Bladder microvascular endothelial cell (primary cell): ENCODE measurements at places on chromosomes 6 and 20. TPM values are rescaled to one million over a fixed set of nuclear protein-coding genes. Genes with fewer than 3 reads are reported as not detected.

The SRMS gene
- total RNA-seq = not detected in 2 replicates

The CD93 gene
- total RNA-seq = 429 and 519 TPM in 2 replicates

The SIRPB1 gene
- 0.16 and 3.3 TPM in 2 replicates for total RNA-seq

The BEND6 gene
- total RNA-seq = under 0.01 and 0.19 TPM in 2 replicates

The COX4I2 gene
- total RNA-seq = not detected in 2 replicates

The CSTF1 gene
- 19.4 and 44.6 TPM in 2 replicates for total RNA-seq

The FKBP1C gene
- 0.32 and 0.38 TPM in 2 replicates for total RNA-seq

The PABPC1L gene
- total RNA-seq = 1.3 and 4.5 TPM in 2 replicates

The JPH2 gene
- 0.16 and 0.63 TPM in 2 replicates for total RNA-seq

The ITPR3 gene
- 29.8 and 32.3 TPM in 2 replicates for total RNA-seq

The FNDC1 gene
- under 0.01 TPM in 2 replicates for total RNA-seq

The WFDC12 gene
- total RNA-seq = not detected in 2 replicates

The HCRTR2 gene
- not detected in 2 replicates for total RNA-seq

The ZNF311 gene
- 0.49 and 0.50 TPM in 2 replicates for total RNA-seq

The SCRT2 gene
- total RNA-seq = not detected in 2 replicates

The CNR1 gene
- 0.19 and 0.65 TPM in 2 replicates for total RNA-seq

The PTGIS gene
- total RNA-seq = 0.49 and 1.3 TPM in 2 replicates

The MUC21 gene
- not detected in 2 replicates for total RNA-seq
